NCI-H446 (cell line): ENCODE measurements at places on chromosomes 7 and 10.
A peak's percentile ranks its signal among the peaks of the same experiment; 100 is the strongest.

- no peak for DNase-seq
Measured at GRCh38 chr10:90199093-90199492, 497.7 kb downstream of the KIF20B start.

GRCh38 chr7:31744294-31744874 lies 57.4 kb downstream of the PPP1R17 start:
- peak; percentile 82 for DNase-seq

- no peak for DNase-seq
Measured at GRCh38 chr10:11608159-11609013, 3.1 kb downstream of the USP6NL start.

DNA sequence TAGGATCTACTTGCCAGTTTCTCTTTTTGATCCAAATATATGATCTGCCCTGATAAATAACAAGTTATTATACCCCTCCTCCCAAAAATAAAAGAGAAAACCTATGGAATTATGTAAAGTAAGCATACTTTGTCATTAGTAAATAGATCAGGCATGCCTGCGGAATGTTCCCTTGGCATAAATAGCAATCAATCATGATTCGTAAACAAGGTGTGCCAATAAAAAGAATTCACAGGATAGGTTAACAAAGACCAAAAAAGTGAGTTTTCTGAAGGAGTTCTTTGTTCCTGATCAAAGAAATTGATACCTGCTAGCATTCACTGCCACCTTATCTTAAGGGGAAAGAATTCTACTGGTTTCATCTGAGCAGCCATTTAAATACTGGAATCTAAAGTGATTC lies 11.9 kb downstream of the ITGB1 start:
- DNase-seq: no peak

- no peak for DNase-seq
Measured at GRCh38 chr10:128922172-128922571, 544.9 kb upstream of the MGMT start.

- no peak for DNase-seq
Measured at GRCh38 chr7:39969431-39969830, 19.4 kb downstream of the CDK13 start.

DNA sequence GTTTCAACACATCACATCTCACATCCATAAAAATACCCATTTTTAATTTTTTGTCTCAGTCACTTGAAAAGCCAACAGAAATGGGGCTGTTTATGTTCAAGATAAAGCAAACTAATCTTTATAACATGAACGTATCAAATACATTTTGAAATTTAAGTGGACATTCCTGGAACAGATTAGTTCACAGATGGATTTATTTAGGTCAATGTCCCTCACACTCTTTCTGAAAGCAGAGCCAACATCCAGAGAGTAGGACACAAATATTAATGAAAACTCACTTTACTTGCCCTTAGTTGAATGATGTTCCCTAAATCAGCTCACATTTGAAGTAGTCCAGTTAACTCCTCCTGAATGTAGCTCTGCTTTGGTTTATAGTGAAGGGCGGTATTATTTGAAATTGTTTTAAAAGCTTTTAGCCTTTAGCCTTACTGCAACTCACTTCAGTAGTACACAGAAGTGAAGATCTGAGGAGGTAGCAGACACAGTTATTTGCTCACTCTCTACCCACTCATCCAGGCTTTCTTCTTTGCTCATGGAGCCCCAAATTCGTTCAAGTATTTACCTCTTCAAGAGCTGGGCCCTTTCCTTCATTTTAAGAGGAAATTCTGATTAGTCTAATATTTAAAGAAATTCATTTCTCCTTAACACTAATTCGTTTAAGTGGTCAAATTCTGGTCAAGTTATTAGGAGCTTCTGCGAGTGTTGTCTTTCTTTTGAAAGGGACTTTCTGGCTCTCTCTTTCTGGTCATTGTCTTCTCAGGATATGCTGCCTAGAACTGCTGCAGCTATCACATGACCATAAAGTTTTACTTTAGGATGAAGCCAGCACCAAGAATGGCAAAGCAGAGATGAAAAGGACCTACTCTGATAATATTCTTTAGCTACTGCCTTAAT lies 180.6 kb upstream of the AGR3 start:
- no peak for DNase-seq

GRCh38 chr10:105001269-105001668 lies 360.2 kb downstream of the SORCS3 start:
- no peak for DNase-seq

DNA sequence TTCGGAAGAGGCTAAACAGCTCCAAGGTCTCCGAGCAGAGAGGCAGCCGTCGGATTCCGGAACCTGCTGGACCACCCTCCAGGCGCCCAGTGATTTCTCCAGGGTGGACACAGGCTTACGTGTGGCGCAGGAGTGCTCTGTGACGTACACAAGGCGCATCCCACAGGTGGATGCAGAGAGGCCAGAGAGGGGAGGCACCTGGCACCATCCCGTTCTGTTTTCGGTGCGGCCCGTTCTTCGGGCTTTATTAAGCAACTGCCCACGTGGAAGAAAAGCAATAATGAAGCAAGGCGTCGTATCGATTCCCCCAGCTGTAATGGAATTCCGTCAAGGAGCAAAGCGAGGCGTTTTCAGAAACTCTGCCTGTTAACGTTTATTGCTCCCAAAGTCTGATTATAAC lies 163.6 kb downstream of the PTPRN2 start:
- DNase-seq: no peak

- DNase-seq: no peak
Measured at GRCh38 chr10:49260644-49261296, 38.2 kb upstream of the C10orf71 start.

- DNase-seq: no peak
Measured at GRCh38 chr7:40541336-40541735, 406.5 kb downstream of the SUGCT start.

DNA sequence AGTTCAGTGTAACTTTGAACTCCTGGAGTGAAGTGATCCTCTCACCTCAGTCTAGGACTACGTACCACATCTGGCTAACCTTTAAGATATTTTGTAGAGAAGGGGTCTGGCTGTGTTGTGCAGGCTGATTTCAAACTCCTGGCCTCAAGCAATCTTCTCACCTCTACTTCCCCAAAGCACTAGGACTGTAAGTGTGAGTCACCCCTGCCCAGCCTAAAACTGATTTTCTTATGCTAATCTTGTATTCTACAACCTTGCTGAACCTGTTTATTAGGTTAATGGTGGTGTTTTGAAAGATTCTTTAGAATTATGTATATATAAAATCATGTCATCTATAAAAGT lies 58.0 kb downstream of the LCOR start:
- DNase-seq: no peak

DNA sequence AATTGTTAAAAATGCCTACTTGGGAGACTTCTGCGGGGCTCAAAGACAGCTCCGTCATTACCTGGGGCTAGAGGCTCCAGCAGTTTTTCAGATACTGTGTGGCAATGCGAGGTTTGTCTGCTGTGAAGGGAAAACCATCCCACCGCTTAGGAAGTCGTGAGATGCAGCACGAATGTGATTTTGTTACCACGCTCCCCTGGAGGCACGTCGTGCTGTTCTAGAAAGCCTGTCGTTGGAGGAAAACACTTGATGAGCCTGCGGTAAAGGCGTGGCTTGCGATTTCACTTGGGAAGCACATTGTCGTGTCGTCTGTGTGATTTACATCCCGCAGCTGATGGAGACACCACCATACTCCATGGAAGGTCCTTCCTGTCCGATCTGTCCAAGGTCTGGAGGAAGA lies 39.3 kb downstream of the CAMK1D start:
- DNase-seq: no peak

DNA sequence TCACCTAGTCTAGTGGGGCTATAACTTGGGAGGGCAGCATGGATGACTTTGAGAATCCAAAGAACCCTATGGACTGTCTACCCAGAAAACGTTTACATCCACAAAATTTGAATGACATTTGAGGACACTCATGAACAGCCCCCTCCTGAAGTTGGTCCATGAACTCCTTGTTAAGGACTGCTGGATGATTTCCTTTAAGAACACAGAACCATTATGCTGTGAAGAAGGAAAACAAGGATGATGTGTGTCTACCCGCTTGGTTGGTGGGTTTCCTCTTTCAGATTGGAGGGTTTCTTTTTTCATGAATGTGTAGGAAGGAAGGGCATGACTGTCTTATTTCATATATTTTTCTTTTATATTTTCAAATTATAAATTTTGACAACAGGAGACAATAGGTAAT lies 58.3 kb downstream of the ARID5B start:
- DNase-seq: no peak

DNA sequence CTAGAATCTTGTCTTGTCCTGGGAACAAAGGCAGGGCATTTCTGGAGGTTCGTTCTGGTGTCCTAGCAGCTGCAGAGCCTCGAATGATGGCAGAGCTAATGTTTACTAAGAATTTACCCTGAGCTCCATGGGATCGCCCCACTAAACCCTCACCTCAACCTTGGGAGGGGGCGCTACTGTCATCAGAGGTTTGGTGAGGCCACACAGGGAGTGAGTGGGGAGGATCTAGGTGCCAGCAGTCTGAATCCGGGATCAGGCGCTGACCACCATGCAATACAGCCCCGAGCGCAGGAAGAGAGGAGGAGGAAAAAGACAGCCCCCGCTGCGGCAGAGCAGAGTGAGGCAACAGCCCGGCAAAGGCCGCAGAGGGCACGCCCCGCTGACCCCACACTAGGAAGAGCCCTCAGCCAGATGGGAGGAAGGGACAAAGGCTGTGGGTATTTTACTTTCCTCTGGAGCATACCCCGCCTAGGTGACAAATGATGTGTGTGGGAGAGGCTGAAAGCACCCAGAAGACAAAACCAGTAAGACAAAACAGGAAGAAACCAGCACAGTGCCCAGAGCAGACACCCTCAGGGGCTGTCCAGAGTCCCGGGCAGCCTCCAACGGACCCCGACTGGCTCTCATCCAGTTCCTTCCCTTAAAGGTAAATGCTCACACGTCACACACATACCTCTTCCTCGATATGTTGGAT lies 103.5 kb downstream of the FAM53B start:
- no peak for DNase-seq

- no peak for DNase-seq
Measured at GRCh38 chr7:114911411-114911810, 10.5 kb upstream of the MDFIC start.

- DNase-seq: peak; percentile 56
Measured at GRCh38 chr10:71302874-71303568, 16.0 kb upstream of the SLC29A3 start.

GRCh38 chr7:85583131-85583953 lies 396.5 kb upstream of the SEMA3D start:
- no peak for DNase-seq

DNA sequence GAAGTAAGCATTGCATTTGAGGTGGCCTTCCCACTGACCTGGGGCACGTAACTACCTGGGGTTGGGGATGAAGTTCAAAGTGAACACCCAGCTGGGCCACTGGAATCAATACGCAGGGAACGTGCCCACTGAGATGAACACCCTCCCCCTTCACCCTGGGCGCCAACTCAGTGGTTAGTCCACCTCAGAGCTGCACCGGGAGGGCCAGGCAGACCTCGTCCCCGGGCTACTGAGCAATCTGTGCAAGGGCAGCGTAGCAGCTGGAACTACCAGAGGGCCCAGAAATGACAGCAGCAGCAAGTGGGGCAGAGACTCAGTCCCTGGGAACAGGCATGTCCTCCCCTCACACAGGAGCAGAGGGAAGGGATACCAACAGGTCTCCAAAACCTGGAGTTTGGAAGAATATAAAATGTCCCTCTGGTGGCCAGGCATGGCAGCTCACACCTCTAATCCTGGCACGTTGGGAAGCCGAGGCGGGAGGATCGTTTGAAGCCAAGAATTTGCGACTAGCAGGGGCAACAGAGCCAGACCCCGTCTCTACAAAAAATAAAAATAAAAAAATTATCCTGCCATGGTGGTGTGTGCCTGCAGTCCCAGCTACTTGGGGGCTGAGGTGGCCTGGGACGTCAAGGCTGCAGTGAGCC lies 143.9 kb downstream of the SH3PXD2A start:
- no peak for DNase-seq

DNA sequence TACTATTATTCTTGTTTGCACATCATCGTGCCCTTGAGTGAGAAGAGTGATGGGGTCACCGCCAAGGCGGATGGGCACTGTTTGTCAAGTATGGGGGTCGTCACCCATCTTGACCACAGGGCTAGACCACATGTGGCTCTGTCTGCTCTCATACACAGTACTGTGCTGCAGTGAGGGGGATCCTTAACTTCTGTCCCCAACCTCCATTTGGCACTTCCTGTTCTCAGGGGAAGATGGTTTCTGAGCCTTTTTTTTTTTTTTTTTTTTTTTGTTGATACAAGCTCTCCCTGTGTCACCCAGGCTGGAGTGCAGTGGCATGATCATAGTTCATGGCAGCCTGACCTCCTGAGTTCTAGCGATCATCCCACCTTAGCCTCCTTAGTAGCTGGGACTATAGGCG lies 13.6 kb downstream of the WBP1L start:
- no peak for DNase-seq
